ENCODE measurements at places on chromosomes 5 and 9. TPM values are rescaled to one million over a fixed set of nuclear protein-coding genes. Genes with fewer than 3 reads are reported as not detected.

- no peak for DNase-seq
These were observed 947.8 kb downstream of the NR2F1-AS1 start for GRCh38 chr5:92633176-92633575.

RETREG1 gene
- total RNA-seq, result 0.14 TPM

DNA sequence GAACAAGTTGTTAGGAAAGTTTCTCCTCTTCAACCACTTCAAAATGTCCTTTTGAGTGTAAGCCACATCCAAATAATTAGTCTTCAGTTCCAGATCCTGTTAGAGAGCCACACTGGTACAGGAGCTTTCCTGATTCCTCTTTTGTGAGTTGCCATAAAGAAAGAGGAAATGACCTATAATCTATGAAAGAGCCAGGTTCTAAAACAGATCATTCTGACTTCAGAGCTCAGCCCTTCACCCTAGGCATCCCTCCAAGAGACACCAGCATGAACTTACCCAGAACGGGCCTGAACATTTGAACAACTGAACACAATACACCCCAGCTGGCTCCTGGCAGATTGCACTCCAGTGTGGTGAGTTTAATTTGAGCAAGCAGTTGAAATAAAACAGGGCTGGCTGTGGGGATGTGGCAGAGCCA lies 25.7 kb downstream of the SLC1A1 start:
- DNase-seq, result no peak

DNA sequence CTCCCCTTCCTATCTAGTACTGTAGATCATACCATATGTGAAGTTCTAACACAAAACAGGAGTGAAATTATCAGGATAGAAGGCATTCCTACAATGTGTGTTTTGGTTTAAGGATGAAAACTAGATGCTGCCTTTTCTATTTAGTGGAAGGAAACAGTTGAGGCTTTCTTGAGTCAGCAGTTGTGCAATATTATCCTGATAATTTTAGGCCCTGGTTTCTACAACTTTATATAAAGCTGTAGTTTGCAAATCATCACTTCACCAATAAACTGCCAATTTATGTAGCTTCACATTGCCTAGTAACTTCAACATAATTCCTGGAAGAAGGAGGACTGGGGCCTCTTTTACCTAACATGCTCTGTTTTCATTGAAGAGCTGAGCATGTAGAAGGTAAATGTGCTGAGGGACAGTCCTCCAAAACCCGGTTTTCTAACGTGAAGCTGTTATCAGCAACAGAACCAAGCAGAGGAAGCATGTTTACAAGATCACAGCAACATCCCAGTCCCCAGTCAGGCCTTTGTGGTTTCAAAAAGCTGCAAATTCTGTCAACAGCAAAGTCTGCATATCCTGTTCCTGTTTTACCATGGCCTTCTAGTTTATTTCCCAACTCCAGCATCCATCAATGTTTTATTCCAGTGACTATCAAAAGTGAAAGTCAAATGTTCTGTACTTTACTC lies 513.4 kb upstream of the MEF2C start:
- no peak for DNase-seq

GRCh38 chr5:57478826-57479225 lies 3.8 kb downstream of the ACTBL2 start:
- DNase-seq, result no peak

BAG1 gene
- total RNA-seq, result 45.1 TPM
